ENCODE measurements at places on chromosomes 13 and 19. TPM values are rescaled to one million over a fixed set of nuclear protein-coding genes. Genes with fewer than 3 reads are reported as not detected.
A peak's percentile ranks its signal among the peaks of the same experiment; 100 is the strongest.

DNA sequence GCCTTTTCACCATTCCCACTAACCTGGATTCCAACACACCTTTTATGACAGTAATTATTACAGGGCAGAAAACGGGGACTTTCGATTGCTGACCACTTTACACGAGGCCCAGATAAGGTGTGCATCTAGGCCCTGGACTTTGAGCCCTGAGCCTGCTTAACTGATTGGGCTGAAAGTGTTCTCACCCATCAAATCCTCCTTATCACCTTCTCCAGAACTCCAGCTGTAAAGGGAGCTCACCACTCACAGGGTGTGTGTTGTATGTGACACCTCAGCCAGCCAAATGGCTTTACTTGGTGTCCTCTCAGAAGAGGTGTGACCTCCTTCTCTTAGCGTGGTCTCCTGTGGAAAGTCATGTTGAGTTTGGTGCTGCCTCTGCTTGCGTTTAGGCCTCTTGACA is 36.5 kb downstream of the SIPA1L3 start:
- H3K36me3 ChIP-seq: peaks cover 6% of the 10 kb centered on the region
- DNase-seq: no peak
- H3K4me3 ChIP-seq: no peak overlapping the region
- H3K27ac ChIP-seq: peak overlapping the region; percentile 57

DNA sequence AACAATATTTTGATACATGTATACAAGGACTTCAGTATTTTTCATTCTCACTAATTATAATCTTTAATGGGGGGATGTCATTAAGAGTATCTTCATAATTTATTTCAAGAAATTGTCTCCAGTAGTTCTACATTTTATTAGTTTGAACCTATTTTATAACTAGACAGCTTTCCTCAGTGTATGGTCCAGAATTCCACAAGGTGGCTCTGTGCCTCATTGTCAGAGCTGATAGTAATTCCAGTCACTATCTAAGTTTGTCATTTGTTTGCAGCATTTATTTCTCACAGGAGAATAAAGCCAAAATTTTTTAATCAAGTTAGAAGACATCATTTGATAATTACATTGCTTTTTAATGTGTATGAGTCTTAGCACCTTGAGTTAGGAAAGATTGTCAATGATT is 1633.0 kb upstream of the PCDH20 start:
- H3K4me3 ChIP-seq: no peak overlapping the region
- H3K27ac ChIP-seq: no peak overlapping the region
- DNase-seq: no peak
- peaks cover 6% of the 10 kb centered on the region for H3K36me3 ChIP-seq
- H3K27me3 ChIP-seq: no peaks in the 10 kb centered on the region
- peaks cover 4% of the 10 kb centered on the region for H3K4me1 ChIP-seq

DNA sequence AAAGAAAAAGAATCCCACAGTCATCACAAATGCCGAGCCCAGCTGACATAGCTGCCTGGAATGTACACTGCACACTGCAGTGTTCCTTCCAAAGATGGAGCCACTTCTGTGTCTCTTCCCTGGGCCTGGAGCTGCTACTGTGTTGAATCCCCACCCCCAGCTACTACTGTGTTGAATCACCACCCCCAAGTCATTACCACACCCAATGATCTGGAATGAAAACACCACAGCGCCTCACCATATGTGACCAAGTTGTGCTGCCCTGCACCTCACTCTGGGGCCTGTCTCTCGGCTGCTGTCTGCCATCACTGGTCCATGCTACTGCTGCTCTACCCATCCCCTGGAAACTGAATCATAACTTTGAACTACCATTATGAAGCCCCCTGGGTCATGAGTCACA is 861.2 kb downstream of the UQCRFS1 start:
- peaks cover 3% of the 10 kb centered on the region for H3K4me1 ChIP-seq
- H3K27ac ChIP-seq: no peak overlapping the region
- no peaks in the 10 kb centered on the region for H3K36me3 ChIP-seq
- no peak for DNase-seq

DNA sequence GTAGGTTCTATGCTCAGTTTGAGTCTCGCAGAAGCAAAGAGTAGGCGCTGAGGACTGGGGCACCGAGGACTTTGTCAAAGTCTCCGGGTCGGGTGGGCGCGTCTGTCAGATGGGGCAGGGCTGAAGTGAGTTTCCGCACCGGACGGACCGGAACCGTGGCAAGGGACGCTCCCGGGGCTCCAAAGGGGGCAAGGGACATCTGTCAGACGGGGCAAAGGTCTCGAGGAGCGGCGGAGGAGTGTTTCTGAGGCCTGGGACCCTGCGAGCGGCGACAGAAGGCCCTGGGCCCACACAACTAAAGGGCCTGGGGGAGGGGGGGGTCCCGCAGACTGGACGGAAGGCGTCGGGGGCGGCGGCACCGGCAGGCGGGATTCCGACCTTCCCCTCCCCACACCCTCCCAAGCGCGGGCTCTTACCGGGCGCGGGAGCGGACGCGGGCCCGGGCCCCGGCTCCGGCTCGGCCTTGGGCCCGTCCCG is 13.3 kb upstream of the AKAP8L start:
- peaks cover 5% of the 10 kb centered on the region for H3K36me3 ChIP-seq
- H3K27ac ChIP-seq: peak overlapping the region; percentile 50
- no peaks in the 10 kb centered on the region for H3K27me3 ChIP-seq
- peaks cover 19% of the 10 kb centered on the region for H3K4me1 ChIP-seq
- no peak for DNase-seq

DNA sequence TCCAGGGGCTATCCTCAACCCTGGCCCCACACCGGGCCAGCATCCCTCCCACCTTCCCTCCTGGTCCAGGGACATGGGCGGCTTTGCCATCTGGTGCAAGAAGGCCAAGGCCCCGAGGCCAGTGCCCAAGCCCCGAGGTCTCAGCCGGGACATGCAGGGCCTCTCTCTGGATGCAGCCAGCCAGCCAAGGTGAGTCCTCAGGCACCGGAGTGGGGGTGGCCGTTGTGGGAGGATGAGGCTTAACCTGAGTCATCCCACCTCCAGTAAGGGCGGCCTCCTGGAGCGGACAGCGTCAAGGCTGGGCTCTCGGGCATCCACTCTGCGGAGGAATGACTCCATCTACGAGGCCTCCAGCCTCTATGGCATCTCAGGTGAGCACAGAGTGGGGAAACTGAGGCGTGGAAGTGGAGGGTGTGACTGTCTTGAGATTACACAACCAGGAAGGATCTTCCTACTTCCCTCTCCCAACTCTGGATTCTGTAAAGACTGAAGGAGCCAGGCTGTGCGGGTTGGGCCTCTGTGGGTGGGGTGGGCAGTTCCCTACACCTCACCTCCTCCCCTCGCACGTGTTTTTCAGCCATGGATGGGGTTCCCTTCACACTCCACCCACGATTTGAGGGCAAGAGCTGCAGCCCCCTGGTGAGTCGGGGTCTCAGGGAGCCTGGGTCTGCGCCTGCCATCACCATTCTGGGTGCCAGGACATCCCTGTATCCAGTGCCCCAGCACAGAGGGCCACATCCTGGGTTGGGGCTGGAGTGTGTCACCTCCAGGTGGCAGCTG is 3.8 kb downstream of the MVB12A start:
- no peak for DNase-seq
- H3K27ac ChIP-seq: no peak overlapping the region
- H3K36me3 ChIP-seq: peaks cover 4% of the 10 kb centered on the region
- peak overlapping the region; percentile 26 for H3K4me3 ChIP-seq
- no peaks in the 10 kb centered on the region for H3K27me3 ChIP-seq

DNA sequence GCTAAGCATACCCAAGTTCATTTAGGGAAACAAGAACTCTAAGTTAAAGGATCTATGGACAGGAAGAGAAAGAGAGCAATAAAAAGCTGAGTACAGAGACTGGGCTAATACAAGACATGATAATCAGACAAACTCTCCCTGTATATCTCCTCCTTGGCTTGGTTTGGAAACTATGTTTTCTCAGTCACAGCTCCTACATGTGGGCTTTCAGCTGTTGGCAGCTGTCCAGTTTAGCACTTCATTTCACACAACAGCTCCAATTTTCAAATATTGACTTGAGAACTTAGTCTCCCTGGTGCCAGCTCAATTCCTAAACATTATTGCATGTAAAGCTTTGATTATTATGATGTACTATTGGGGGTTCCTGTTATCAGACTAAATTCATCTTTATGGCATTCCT is 222.8 kb upstream of the OBI1 start:
- peaks cover 13% of the 10 kb centered on the region for H3K4me1 ChIP-seq
- no peak overlapping the region for H3K4me3 ChIP-seq
- H3K27me3 ChIP-seq: no peaks in the 10 kb centered on the region
- H3K27ac ChIP-seq: no peak overlapping the region

- H3K4me3 ChIP-seq: 0 out of 2 replicates have a peak overlapping the region, but pooled peaks have one; percentile 2
- H3K27ac ChIP-seq: peak overlapping the region; percentile 91
- no peaks in the 10 kb centered on the region for H3K36me3 ChIP-seq
Measured at GRCh38 chr19:46975925-46976782, 43.5 kb upstream of the NPAS1 start.

DNA sequence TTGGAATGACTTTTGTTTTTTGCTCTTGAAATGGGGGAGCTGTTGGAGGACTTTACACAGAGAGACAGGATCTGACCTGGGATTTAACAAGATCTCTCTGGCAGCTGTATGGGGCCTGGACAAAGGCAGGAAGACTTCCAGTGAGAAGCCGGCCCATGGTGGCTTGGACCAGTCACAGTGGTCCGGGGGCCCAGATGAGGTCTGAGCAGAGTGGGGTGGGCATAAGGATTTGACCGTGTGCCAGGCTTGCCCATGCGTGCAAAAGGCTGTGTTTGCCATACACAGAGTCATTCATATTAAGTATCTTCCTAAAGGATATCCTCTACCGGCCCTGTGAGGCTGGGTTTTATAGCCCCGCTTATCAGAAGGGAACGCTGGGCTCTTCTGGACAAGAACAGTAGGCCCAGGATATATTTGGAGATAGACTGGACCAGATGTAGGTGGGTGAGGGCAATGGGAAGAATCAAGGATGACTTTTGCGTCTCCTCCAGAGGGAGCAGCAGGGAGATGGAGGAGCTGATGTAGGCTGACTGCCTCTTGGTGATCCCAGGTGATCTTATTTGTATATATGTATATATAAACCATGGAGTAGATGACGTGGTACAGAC is 4.1 kb downstream of the SPACA6 start:
- peaks cover 20% of the 10 kb centered on the region for H3K36me3 ChIP-seq
- H3K4me1 ChIP-seq: peaks cover 28% of the 10 kb centered on the region
- no peak for DNase-seq

DNA sequence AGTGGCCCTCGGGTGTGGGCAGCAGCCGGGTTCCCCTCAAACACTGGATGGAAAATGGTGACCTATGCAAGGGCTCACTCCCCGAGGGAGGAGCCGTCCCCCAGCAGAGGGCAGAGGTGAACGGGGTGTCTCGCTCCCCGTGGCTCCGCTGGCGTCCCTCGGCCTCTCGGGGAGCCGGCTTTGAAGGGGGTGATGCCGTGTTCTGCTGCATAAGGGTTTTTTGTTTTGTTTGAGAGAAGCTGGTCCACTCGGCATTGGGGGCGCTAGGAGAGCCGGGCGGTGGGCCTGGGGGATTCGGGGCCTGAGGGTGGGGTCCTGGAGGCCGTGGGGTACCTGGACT is 4.0 kb downstream of the EFNA2 start:
- H3K4me1 ChIP-seq: peaks cover 8% of the 10 kb centered on the region
- no peaks in the 10 kb centered on the region for H3K36me3 ChIP-seq
- no peak overlapping the region for H3K27ac ChIP-seq
- no peak for DNase-seq

- peaks cover 8% of the 10 kb centered on the region for H3K36me3 ChIP-seq
- no peaks in the 10 kb centered on the region for H3K27me3 ChIP-seq
- H3K4me1 ChIP-seq: peaks cover 24% of the 10 kb centered on the region
Measured at GRCh38 chr19:47637550-47637949, 28.6 kb downstream of the BICRA start.

- no peaks in the 10 kb centered on the region for H3K27me3 ChIP-seq
- H3K4me3 ChIP-seq: no peak overlapping the region
- H3K27ac ChIP-seq: no peak overlapping the region
- DNase-seq: no peak
- H3K4me1 ChIP-seq: no peaks in the 10 kb centered on the region
- H3K36me3 ChIP-seq: peaks cover 11% of the 10 kb centered on the region
Measured at GRCh38 chr13:48633700-48634099, 20.0 kb upstream of the CYSLTR2 start.

DNA sequence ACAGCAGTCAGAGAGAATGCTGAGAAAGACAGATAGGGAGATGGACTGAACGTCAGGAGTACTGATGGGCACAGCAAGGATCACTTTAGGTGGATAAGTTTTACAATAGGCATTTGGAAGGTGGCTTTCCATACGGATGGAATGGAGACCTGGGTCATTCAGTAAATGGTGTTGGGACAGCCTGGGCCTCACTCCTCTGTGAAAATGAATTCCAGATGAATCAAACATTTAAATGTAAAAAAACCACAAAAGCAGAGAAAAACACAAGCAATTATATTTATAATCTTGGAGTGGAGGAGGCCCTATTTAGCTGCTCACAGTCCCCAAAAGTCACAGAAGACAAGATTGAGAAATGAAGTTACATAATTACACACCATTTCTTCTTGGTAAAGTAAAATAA is 4.7 kb downstream of the IL17D start:
- H3K4me3 ChIP-seq: no peak overlapping the region
- H3K36me3 ChIP-seq: no peaks in the 10 kb centered on the region
- DNase-seq: no peak
- peaks cover 14% of the 10 kb centered on the region for H3K4me1 ChIP-seq

METTL21C gene
- not detected for total RNA-seq

LRFN3 gene
- total RNA-seq: 24.8 TPM

ZNF112 gene
- total RNA-seq: 2.5 TPM

CARM1 gene
- 126 TPM for total RNA-seq

C1QTNF9 gene
- not detected for total RNA-seq

KLF5 gene
- 2.4 TPM for total RNA-seq

KCTD4 gene
- total RNA-seq: not detected

OR7D2 gene
- total RNA-seq: not detected

CCNA1 gene
- 3.8 TPM for total RNA-seq
